ENCODE measurements at places on chromosomes 4 and X.

- no peak for DNase-seq
Measured at GRCh38 chr4:16011173-16011572, 48.2 kb upstream of the FGFBP2 start.

- peak; percentile 50 for DNase-seq
Measured at GRCh38 chr4:128600996-128601871, 208.3 kb upstream of the JADE1 start.

DNA sequence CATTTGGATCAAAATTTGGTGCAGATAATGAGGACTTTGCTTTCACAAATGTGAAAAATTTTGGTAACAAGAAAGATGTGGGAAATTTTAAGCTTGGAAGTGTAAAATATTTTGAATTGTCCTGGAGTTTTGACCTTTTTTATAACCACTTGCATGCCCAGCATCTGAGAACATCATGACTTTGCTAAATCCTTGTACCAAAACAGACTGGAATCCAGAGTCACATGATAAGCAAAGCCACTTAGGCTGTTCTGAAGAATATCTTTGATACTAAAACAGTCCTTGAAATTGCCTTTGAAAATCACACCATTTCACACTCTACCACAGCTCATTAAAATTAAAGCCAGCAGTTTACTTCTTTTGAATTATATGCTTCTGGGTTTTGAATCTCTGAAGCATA is 2.5 kb upstream of the PPM1K start:
- DNase-seq: no peak

- DNase-seq: no peak
Measured at GRCh38 chrX:36436361-36436760, 516.8 kb downstream of the CFAP47 start.

GRCh38 chrX:120731386-120731785 is 101.5 kb upstream of the C1GALT1C1 start:
- no peak for DNase-seq

DNA sequence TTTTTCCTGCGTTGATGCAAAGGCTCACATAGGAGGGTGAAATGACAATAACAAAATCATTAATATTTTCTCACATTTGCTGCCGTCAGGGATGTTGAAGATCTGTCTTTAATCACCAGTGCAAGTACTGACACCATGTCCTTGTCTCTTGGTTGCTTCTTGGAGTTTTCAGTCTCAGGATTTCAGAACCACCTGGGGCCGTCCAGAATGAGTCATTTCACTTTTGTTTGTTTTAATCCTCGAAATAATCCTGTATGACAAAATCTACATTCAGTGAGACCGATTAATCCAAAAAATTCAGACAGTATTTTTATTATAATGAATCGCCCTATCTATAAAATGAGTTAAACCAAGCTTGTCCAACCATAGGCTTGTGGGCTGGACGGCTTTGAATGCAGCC is 47.2 kb downstream of the NEIL3 start:
- DNase-seq: no peak

GRCh38 chrX:17613979-17614588 is 123.2 kb upstream of the SCML1 start:
- DNase-seq: no peak

- DNase-seq: no peak
Measured at GRCh38 chr4:158788516-158788915, 19.7 kb downstream of the FNIP2 start.

- DNase-seq: no peak
Measured at GRCh38 chrX:96372313-96373046, 312.2 kb upstream of the DIAPH2 start.

GRCh38 chrX:47831788-47832187 is 4.9 kb upstream of the ZNF81 start:
- peak; percentile 46 for DNase-seq
